ENCODE measurements at places on chromosomes 4 and X. TPM values are rescaled to one million over a fixed set of nuclear protein-coding genes. Genes with fewer than 3 reads are reported as not detected.

The STPG2 gene
- not detected for total RNA-seq

The MAP3K15 gene
- total RNA-seq = 0.25 TPM

The SLC2A9 gene
- total RNA-seq = 7.9 TPM

The ZNF157 gene
- total RNA-seq = not detected

The SYAP1 gene
- 16.0 TPM for total RNA-seq

DNA sequence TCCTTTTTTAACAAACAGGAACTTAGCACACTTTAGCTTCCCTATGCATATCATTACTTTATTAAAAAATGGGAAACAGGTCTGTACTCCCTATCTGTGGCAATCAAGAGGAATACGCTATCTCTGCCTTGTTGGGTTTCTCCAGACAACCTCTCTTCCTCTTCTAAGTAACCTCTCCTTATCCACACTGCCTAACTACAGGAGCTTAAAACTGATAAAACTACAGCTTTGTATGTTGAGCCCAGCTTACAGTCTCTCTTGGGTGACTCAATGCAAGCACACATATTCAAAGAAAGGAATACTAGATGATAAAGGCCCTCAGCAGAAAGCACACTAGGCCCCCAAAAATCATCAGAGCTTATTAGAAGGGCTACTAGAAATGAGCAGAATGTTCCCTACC, 8.9 kb downstream of the NUP62CL start:
- H3K4me1 ChIP-seq = no peaks in the 10 kb centered on the region
- DNase-seq = no peak
- no peak overlapping the region for H3K27ac ChIP-seq
- no peaks in the 10 kb centered on the region for H3K27me3 ChIP-seq
- no peak overlapping the region for H3K4me3 ChIP-seq

DNA sequence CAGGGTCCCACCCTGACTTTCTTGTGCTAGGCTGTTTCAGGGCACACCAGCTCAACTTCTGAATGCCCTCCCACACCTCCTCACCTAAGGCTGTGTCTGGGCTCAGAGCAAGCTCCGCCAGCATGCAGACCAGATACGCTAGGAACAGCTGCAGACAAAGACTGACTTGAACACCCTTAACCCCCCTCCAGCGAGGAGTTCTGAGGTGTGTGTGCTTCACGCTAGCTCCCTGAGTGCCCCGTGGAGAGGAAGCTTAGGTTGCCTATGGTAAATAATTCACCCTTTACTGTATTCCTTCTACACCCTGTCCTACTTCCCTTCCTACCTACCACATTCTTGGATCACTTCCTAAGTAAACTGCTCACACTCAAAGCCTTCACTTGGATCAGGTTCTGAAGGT, 115.0 kb downstream of the VCX3B start:
- no peak overlapping the region for H3K4me3 ChIP-seq
- no peaks in the 10 kb centered on the region for H3K4me1 ChIP-seq

DNA sequence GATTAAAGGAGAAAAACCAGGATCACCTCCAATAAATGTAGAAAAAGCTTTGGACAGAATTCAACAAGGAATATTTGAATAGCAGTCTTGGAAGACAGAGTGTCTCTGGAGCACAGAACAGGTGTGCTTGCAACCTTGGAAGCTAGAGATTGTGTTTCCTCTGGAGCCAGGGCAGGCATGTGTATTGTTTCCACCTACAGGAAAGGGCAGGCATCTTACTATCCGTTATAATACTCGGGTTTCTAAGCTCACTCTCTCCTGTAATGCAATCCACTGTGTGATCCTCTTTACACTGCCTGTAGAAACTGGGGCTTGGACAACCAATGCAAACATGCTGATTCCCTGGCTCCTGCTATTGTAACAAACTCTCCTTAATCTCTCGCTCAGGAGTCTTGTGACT, 14.4 kb downstream of the CCDC110 start:
- H3K36me3 ChIP-seq = no peaks in the 10 kb centered on the region
- no peaks in the 10 kb centered on the region for H3K4me1 ChIP-seq
- H3K27me3 ChIP-seq = no peaks in the 10 kb centered on the region
- no peak overlapping the region for H3K27ac ChIP-seq

GRCh38 chr4:165765053-165765452, 108.0 kb upstream of the TLL1 start:
- no peak overlapping the region for H3K4me3 ChIP-seq
- H3K27me3 ChIP-seq = no peaks in the 10 kb centered on the region
- no peaks in the 10 kb centered on the region for H3K4me1 ChIP-seq
- DNase-seq = no peak

DNA sequence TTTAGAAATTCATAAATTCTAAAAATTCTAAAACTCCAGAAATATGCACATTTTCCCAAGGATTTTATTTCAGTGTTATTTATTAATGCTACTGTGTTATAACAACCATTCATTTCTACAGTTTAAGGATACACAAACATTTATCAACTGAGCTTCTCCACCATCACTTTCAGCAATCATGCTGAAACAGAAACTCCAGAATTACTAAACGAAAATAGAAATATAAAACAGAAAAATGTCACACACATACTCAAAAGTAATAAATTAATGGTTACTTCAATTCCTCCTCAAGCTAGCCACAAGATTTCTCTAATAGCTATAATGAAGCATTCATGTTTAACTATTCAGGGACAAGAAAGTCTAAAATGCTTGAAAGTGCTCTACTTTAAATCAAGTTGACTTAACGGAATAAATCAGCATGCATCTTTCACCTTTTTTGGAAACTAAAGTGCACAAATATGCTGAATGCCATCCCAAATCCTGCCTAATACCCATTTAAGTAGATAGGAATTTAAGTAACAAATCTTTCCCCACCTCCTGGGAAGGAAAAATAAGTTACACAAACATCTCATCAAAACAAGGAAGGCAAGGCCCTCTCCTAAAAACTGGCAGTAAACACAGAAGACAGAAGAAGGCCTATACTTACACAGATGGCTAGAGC, 563 bp downstream of the FAM13A start:
- peak overlapping the region; percentile 76 for H3K27ac ChIP-seq
- H3K27me3 ChIP-seq = no peaks in the 10 kb centered on the region
- no peak for DNase-seq
- H3K4me1 ChIP-seq = peaks cover 29% of the 10 kb centered on the region
- H3K36me3 ChIP-seq = no peaks in the 10 kb centered on the region

- H3K36me3 ChIP-seq = no peaks in the 10 kb centered on the region
- H3K4me1 ChIP-seq = peaks cover 16% of the 10 kb centered on the region
- no peak for DNase-seq
- H3K27me3 ChIP-seq = no peaks in the 10 kb centered on the region
- peak overlapping the region; percentile 37 for H3K27ac ChIP-seq
- H3K4me3 ChIP-seq = peak overlapping the region; percentile 60
Measured at GRCh38 chr4:56048702-56049431, 100.1 kb downstream of the CEP135 start.

GRCh38 chr4:15434091-15434490, 6.3 kb downstream of the C1QTNF7 start:
- DNase-seq = no peak
- no peaks in the 10 kb centered on the region for H3K27me3 ChIP-seq
- H3K4me3 ChIP-seq = no peak overlapping the region
- H3K36me3 ChIP-seq = no peaks in the 10 kb centered on the region
- peaks cover 44% of the 10 kb centered on the region for H3K4me1 ChIP-seq
- peak overlapping the region; percentile 40 for H3K27ac ChIP-seq

GRCh38 chr4:3857269-3857926, 91.2 kb downstream of the ADRA2C start:
- H3K4me3 ChIP-seq = no peak overlapping the region
- H3K36me3 ChIP-seq = no peaks in the 10 kb centered on the region
- H3K27me3 ChIP-seq = no peaks in the 10 kb centered on the region
- no peaks in the 10 kb centered on the region for H3K4me1 ChIP-seq
- H3K27ac ChIP-seq = no peak overlapping the region
- no peak for DNase-seq

GRCh38 chr4:1765409-1766072, 27.6 kb upstream of the FGFR3 start:
- peaks cover 56% of the 10 kb centered on the region for H3K4me1 ChIP-seq
- no peak for DNase-seq
- H3K27me3 ChIP-seq = no peaks in the 10 kb centered on the region
- no peak overlapping the region for H3K4me3 ChIP-seq
- no peaks in the 10 kb centered on the region for H3K36me3 ChIP-seq
- no peak overlapping the region for H3K27ac ChIP-seq

DNA sequence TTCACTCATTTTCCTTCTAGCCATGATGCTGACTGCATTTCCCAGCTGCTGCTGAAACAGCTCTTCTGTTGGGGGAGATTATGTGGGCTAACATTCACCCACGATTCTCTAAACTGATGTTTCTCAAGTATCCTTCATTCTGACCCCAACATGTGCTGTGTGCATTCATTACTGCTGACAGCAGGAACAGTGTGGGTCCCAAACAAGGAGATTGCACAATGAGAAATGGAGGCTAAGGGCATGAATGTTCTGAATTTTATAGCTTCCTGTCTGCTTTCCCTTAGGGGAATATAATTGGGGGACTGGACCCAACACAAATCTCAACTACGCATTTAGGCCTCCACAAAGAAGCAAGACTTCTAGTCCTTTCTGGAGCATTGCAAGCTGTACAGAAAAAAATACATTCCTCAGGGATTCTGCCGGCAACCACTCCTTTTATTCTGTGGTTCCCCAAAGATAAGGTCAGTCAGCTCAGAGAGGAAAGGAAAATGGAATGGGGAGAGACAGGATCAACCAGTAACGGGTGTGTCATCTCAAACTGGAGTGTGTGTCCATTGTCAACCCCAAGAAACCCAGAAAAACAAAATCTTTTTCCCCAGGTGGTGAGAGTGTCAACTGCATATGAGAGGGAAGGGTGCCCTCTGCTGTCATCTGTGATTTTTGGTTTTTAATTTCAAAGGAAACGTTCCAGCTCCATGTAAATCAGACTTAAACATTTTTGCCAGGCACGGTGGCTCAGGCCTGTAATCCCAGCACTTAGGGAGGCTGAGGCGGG, 81.5 kb upstream of the EGFL6 start:
- H3K36me3 ChIP-seq = no peaks in the 10 kb centered on the region
- no peak overlapping the region for H3K4me3 ChIP-seq
- H3K4me1 ChIP-seq = peaks cover 9% of the 10 kb centered on the region
- H3K27me3 ChIP-seq = no peaks in the 10 kb centered on the region
- DNase-seq = no peak
- peak overlapping the region; percentile 80 for H3K27ac ChIP-seq

DNA sequence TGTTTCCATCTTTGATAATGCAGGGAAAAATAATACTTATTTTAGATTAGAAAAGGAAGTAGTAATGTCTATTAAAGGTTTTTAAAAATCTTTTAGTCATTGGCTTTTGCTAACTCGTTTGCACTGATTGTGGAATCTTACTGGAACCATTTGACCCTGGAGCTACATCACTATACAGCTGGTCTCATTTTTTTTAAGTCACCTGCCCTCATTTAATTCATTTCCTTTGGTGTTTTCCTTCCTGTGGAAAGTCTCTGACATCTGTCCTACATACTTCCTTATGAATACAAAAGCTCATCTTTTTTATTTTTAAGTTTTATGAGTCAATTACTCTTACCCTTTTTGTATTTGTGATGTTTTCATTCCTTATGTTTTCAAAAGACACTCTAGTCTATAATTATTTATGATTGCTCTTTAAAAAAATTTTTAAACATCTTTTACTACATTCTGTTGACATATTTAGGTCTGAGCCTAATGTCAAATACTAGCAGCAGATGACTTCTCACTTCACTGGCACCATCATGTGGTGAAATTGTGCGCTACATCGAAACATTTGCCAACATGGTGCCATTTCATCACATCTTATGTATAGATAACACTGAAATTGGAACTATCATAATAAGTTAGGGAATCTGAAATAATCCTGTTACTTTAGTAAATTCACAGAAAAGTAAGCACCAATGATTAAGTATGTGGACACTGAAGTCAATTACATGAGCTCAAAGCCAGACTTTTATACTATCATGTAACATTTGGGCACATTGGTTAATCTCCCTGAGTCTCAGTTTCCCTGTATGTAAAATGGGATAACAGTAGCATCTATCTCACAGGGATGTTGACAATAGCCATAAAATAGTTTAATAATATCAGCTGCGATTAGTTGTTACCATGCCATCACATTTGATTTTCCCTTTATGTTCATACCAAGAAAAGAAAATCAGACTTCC, 9.4 kb upstream of the MMAA start:
- H3K36me3 ChIP-seq = no peaks in the 10 kb centered on the region
- no peaks in the 10 kb centered on the region for H3K27me3 ChIP-seq
- no peaks in the 10 kb centered on the region for H3K4me1 ChIP-seq
- H3K27ac ChIP-seq = no peak overlapping the region
- H3K4me3 ChIP-seq = no peak overlapping the region
- DNase-seq = no peak

DNA sequence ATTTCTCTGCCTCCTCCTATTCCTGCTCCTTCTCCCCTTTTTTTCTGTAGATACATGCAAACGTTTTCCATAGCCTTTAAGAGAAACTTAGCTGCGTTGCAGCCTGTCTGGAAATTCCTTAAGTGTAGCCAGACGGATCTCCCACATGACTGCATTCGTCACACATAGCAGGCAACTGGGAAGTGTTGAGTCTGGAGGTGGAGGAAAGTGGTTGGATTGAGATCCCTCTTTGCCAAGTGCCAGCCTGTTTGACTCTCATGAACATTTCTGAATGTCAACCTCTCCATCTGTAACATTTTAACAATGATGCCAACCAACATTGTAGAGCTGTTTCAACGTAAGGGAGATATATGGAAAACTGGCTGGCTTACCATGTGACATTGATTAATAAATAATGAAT, 45.1 kb upstream of the FAM9A start:
- no peaks in the 10 kb centered on the region for H3K4me1 ChIP-seq
- H3K4me3 ChIP-seq = no peak overlapping the region
- no peak for DNase-seq

DNA sequence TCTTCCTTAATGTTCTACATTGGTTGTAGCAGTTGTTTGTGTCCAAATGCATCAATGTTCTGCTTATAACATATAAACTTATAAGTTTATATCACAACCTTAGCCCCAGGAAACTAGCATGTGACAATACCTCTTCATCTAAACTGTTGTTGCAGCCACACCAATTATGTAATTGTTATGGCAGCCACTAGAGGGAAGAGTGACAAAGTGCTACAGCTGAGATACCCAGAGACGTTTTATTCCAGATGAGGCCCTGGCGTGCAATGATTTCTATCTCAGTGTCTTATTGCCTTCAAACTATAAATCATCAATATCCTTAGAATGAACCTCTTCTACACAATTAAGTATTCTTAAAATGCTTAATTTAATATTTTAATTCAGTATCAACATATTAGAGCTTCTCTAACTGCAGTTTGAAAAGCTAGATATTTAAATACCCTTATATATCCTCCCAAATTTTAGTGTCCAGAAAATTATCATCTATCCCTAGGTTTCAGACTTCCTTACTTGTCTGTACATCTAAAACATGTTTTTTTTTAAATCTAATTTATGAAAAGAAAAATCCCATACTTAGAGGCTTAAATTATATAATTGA, 171.6 kb downstream of the PCDH10 start:
- H3K27me3 ChIP-seq = no peaks in the 10 kb centered on the region
- H3K4me1 ChIP-seq = no peaks in the 10 kb centered on the region
- H3K27ac ChIP-seq = no peak overlapping the region
- H3K36me3 ChIP-seq = no peaks in the 10 kb centered on the region
- H3K4me3 ChIP-seq = no peak overlapping the region
- no peak for DNase-seq

- no peak overlapping the region for H3K27ac ChIP-seq
- H3K27me3 ChIP-seq = no peaks in the 10 kb centered on the region
- no peaks in the 10 kb centered on the region for H3K36me3 ChIP-seq
- peaks cover 18% of the 10 kb centered on the region for H3K4me1 ChIP-seq
- no peak overlapping the region for H3K4me3 ChIP-seq
- DNase-seq = no peak
Measured at GRCh38 chr4:24805067-24805466, 9.7 kb downstream of the SOD3 start.

- no peak overlapping the region for H3K4me3 ChIP-seq
- DNase-seq = no peak
- no peaks in the 10 kb centered on the region for H3K27me3 ChIP-seq
- H3K27ac ChIP-seq = no peak overlapping the region
- H3K36me3 ChIP-seq = no peaks in the 10 kb centered on the region
Measured at GRCh38 chrX:10071451-10072144, 85.2 kb upstream of the CLCN4 start.
